ENCODE measurements at places on chromosomes 13 and 19.

- DNase-seq, result no peak
Measured at GRCh38 chr19:50314724-50315708, 14.2 kb downstream of the KCNC3 start.

- DNase-seq, result no peak
Measured at GRCh38 chr13:23750383-23751121, 138.6 kb downstream of the MIPEP start.

DNA sequence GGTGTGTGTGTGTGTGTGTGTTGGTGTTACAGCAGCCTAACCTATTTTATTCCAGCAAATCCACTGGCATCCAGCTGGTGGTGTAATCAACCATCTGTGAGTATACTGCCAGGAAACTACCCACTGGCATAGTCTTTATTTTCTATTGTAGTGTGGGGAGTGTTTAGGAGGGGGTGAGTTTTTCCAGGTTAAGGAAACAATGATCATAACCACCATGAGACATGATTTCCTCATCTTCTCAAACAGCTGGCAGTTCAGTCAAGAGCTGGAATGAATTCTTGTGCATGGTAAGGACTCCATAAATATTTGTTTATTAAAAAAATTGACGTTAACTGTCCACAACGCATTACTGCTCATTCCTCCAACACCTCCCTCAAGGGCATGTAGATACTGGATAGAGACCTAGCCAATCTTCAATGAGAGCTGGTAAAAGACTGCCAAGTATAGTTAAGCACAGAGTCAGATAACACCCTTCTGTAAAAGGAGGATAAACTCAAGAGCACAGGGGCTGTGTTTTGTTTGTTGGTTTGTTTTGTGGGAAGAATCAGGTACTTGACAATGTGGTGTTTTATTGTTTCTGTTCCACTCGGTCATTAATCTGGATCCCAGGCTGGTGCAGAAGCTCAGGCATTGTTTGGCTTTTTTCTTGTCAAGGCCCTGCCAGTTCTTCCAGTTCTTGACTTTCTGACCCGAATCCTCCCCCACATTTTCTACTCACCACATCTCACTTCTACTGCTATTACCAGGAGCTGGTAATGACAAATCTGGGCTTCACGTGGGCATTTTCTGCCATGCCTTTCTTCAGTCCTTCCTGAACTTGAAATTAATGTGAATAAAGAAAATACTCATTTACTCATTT, 31.6 kb upstream of the SLC46A3 start:
- DNase-seq, result no peak

GRCh38 chr19:2331601-2332246, 3.2 kb downstream of the SPPL2B start:
- no peak for DNase-seq

- DNase-seq, result no peak
Measured at GRCh38 chr19:16571283-16571682, 932 bp downstream of the SLC35E1 start.

DNA sequence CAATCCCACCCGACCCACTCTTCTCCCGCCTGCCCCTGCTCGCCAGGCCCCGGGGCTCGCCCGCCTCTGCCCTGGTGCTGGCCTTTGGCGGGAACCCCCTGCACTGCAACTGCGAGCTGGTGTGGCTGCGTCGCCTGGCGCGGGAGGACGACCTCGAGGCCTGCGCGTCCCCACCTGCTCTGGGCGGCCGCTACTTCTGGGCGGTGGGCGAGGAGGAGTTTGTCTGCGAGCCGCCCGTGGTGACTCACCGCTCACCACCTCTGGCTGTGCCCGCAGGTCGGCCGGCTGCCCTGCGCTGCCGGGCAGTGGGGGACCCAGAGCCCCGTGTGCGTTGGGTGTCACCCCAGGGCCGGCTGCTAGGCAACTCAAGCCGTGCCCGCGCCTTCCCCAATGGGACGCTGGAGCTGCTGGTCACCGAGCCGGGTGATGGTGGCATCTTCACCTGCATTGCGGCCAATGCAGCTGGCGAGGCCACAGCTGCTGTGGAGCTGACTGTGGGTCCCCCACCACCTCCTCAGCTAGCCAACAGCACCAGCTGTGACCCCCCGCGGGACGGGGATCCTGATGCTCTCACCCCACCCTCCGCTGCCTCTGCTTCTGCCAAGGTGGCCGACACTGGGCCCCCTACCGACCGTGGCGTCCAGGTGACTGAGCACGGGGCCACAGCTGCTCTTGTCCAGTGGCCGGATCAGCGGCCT, 4.1 kb downstream of the LRFN3 start:
- no peak for DNase-seq

- DNase-seq, result peak; percentile 2
Measured at GRCh38 chr13:33285420-33286124, at the start of gene STARD13. STARD13 (minus strand) TSS chr13:33285755; CDS start chr13:33285638, 117 bp downstream.

- DNase-seq, result no peak
Measured at GRCh38 chr13:35930665-35931631, 200.2 kb downstream of the DCLK1 start.

- no peak for DNase-seq
Measured at GRCh38 chr19:3034406-3034655, 5.3 kb upstream of the TLE2 start.

DNA sequence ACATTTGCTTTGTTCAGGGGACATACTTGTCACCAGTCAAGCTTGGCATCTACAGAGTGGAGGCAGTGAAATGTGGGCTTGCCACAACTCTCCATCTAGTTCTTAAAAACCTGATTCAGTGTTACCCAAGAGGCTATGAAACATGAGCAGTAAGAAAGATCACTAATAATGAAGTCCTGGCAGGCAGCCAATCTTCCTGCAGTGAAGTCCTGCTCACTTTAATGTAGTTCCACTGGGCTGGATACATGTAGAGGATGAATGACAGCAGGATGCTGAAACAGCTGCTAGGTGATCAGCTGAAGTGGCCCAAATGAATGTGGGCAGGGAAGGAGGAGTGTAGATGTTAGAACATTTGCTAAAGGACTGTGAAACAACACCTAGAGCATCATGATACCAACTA, 1213.1 kb downstream of the OLFM4 start:
- no peak for DNase-seq

DNA sequence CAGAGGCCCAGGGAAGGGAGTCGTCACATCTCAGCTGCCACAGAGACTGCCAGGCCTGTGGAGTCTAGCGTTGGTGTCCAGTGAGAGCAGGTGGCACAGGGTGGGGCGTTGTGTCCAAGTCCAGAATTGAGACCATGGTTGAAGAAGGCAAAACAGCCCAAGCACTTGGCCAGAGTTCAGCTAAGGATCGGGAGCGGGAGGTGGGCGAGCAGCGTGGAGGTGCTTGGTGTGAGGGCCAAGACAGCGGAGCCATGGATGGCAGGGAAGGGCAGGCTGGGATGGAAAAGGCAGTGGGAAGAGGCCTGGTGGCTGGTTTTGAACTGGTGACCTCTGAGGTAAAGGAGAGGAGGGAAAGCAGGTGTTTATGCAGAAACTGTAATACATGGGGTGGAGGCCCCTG, 8.0 kb downstream of the IGFLR1 start:
- no peak for DNase-seq

GRCh38 chr19:50327461-50328223, 1.5 kb downstream of the KCNC3 start:
- DNase-seq, result no peak

- no peak for DNase-seq
Measured at GRCh38 chr19:14000691-14001375, 5.3 kb downstream of the RFX1 start.

- no peak for DNase-seq
Measured at GRCh38 chr13:93226065-93226622, 463 bp upstream of the GPC6 start.

GRCh38 chr19:58217607-58218391, 10.9 kb upstream of the ZNF544 start:
- no peak for DNase-seq

DNA sequence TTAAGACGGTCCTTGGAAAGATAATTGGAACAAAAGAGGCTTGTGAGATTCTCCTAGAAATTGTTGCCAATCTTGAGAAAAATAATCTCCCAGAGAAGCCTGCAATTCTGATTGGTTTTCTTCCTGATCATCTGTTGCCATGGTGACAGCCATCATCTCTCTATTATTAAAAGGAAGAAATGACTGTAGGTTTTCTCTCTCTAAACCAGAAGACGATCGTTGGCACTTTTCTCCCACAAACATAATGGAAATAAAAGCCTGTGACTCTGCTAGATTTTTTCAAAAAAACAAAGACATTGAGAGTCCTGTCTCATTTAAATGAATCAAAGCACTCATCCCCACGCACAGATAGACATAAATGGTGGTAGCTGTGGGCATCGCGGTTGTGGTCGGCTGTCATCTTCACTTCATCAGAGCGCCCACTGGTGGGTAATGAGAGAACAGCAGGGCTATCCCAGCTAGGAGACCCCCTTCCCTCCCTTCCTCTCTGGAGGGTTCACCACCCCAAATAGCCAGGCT, 21.7 kb upstream of the CALM3 start:
- peak; percentile 44 for DNase-seq

DNA sequence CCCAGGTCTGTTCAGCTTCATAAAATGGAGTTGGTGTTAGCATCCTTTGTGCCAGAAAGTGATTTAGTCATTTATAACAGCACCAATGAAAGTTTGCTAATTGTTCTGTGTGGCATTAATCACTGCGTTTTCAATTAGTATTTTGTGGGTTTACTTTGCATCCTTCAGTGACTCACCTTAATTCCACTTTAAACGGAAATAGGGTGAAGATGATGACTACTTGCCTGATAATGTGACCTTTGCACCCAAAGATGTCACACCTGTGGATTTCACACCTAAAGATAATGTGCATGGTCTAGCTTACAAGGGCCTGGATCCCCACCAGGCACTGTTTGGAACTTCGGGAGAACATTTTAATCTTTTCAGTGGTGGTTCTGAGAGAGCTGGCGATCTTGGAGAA, 15.0 kb downstream of the GPATCH1 start:
- no peak for DNase-seq

- DNase-seq, result no peak
Measured at GRCh38 chr13:97223711-97224541, 1.8 kb downstream of the MBNL2 start.

DNA sequence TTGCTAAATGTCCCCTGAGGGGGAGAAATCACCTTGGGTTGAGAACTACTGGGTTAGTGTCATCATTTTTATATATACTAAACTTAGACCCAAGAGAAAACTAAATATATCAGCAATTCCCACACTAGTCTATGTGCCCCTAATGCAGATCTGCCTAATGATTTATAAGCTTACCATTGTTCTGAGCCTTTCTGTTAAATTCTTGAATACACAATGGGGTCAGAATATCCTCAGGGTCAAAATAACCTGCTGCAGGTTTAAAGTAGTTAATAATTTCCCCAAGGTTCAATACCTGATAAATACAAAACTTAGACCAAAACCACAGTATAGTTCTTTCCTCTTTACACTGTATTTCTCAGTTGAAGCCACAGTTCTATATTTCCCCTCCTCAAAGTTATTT, 4.6 kb downstream of the VWA8 start:
- no peak for DNase-seq

DNA sequence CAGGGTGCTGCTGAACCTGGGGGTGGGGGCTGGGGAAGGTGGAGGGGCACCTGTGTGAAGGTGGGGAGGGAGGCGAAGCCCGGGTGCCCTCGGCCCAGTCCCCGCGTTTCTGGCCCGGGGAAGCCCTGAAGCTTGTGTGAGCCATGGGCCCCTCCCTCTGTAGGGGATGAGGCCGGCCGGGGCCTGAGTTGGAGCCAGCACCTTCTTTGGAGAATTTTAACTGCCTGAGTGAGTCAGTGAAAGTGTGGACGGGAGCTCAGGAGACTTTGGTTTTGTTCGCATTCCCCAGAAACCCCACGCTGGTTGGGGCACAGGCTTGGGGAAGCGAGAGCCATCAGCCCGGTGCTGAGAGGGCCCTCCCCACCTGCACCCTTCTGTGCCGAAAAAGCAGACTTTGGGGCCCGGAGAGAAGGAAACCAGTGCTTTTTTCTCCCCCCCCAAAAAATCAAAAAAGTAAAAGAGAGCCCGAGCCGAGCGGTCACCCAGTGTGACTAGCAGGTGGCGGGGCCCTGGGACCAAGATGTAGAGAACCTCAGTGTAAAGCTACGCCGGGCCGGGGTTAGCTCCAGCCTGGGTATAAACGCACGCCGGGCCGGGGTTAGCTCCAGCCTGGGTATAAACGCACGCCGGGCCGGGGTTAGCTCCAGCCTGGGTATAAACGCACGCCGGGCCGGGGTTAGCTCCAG, 45.1 kb downstream of the TMEM255B start:
- DNase-seq, result no peak

GRCh38 chr19:19405971-19406877, 749 bp downstream of the GATAD2A start:
- peak; percentile 47 for DNase-seq

DNA sequence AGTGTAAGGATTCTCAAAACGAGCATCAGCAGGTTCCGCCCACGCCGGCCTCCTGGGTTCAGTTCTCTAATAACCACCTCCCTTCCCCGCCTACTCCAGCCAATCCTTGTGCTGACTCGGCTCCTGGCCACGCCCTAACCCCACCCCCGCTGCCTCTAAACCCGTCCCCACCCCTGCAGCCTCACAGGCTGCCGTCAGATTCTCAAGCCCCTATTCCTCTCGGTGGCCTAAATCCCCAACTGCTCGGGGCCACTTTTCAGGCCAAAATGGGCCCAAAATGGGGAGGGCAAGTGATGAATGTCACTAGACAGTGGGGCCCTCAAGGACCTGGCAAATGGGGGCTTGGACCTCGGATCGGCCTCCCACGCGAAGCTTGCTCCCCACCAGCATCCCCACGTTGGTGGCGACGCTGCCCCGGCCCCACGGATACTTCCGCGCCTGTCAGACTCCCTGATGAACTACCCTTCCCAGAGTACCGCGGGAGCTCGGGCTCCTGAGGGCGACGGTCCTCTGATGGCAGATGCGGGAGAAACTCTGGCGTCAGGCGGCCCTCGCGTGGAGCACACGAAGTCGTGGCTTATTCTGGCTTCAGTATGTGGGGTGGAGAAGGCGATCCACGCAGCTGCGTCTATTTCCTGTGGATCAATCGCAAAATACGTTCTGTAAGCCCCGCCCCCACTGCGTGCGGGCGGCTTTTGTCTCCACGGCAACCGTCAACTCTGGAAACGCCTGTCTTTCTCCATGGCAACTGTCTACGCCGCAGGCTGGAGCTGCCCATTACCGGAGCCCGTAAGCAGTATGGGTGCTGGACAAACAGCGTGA, 24.8 kb downstream of the ZNF473 start:
- peak; percentile 88 for DNase-seq

DNA sequence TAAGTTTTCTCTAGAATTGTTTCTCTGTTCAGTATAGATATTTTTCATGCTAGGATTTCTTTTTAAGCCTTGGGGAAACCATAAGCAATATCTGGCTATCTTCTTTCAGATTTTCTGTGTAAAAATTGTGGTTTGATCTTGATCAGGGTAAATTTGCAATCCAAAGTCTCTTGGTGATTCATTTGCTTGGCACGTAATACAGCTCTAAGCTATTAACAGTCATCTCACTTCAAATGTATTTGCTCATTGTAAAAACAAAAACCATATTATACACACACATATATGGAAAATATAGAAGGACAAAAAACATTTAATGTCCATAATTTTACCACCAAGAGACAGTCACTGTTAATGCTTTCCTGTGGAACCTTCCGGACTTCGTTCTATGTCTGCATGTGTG, 191.0 kb downstream of the SHISA2 start:
- no peak for DNase-seq

DNA sequence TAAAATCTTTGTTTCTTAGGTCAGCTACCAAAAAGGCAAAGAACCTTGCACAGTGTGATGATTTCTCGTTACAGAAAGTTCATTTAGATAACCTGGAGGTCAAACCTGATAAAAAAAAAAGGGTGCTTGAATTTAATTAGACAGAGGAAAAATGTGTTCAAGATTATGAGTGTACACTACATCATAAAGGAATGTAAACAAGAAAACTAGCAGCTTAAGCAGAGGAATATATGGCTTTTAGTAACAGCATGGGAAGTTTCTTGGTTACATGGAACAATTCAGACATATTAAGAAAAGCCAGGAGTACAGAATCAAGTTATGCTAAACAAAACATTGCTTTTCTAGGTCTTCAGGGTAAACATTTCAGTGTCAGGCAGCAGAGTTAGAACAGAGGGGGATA, 32.9 kb downstream of the ING1 start:
- DNase-seq, result no peak

Data from activated CD4-positive, alpha-beta T cell treated with anti-CD3 and anti-CD28 coated beads for 4 hours (primary cell).